ENCODE measurements at places on chromosomes 1 and 21.

- peak; percentile 77 for DNase-seq
Measured at GRCh38 chr1:245856944-245857531, 650.0 kb downstream of the SMYD3 start.

DNA sequence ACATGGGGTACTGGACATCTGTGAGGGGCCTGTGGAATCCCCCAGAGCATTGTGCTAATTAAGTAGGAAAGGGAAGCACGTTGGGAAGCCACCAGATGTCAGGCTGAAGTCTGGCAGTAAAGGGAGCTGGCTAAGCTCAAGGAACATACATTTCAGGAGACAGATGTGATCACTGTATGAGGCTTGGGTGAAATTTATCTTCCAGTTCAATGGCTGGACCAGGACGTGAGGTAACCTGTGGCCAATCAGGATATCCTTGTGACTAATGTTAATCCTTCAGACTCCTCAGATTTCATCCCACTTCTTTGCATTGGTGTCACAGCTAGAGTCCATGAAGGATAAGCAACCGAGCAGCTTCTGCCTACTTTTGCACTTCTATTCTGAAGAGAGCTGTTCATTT, 110.2 kb upstream of the APP start:
- DNase-seq: peak; percentile 11

DNA sequence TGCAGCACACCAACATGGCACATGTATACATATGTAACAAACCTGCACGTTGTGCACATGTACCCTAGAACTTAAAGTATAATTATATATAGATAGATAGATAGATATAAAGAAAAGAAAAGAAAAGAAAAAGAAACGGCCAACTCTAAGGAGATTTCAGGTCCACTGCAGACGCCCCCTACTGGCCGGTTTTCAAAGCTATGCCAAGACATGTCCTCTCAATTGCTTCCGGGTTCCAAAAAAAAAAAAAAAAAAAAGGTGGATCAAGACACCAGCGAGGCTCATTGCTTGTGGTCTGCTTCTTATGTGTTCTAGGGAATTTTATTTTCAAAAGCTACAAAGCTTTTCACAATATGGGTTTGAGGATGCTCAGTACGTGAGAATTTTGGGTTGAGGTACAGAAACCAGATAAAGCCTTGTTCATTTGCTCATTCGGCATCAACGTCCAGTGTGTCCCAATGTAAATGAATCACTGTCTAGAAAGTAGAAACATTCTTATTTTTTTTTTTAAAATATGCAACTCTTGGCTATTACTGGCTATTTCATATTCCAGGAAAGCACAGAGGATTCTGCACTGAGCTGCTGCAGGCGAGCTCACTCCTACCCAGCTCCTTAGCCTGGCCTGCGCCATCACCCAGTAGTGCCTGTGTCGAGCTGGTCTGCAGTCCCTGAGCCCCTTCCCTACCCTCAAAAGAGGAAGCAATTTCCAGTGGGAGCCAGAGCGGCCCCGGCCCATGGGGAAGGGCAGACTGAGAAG, 643.0 kb downstream of the KIF26B start:
- DNase-seq: no peak

DNA sequence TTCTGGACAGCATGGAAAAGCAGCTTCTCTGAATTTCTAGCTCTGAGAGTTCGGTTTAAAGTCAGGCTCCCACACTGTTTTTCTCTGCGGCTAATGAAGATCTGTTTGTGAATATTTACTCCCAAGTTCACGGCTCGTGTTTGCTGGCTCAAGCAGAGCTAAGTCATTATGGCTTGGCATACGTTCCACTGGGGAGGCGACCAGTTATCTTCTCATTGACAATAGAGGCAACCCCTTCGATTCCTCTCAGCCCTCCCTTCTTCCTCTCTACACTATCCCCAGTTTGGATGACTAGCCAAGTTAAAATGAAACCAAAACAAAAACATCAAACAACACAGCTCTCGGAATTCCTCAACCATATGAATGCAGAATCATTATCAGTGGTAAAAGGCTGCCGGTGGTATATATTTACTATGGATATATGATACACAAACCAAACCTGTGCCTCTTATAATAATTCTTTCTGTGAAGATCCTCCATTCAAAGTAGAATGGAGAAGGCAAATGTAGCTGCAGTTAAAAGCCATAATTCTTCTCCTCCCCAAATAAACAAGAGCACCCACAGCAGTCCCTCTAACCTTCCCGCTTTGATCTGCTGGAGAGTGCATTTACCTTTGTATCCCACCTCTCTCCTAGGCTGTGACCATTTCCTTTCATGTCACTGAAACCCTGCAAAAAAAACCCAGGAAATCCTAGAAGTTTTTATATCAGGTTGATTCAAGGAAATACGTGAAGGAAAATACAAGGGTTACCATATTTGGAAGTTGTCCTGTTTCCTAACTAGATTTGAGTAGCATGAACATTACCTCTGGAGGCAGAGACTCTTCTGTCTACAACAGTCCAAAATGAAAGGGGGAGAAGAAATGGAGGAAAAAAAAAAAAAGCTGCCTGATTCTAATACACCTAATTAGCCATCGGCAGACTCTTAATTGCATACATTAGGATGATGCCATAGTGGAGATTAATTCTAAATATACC, 108.3 kb upstream of the USH2A start:
- DNase-seq: no peak

GRCh38 chr1:168387781-168388760, 107.4 kb downstream of the TBX19 start:
- DNase-seq: no peak

DNA sequence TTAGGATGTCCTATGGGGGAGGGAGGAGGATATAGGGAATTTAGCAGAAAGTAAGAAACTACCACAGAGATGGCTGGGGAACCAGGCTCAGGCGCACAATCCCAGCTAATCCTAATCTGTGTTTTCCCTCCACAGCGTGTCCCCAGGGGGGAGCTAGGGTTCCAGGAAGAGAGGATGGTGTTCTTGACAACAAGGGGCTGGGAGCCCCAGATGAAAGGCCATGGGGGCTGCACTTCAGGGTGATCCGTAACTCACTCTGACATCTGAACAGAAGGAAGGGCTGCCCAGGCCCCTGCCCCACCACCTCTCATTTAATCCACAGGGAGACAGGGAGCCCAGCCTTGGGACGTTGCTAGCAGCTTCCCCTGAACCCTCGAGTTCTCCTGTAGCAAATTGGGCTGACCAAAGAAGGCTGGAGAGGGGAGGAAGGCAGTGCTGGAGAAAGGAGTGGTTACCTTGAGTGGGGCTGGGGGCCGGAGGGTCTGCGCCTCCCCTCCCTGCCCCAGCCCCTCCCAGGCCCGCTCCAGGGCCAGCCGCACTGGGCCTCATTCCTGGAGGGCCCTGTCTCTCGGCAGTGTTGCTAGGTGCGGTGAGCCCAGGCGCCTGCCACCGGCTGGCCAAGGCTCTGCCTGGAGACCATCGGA, 131.7 kb downstream of the TMEM53 start:
- no peak for DNase-seq

- DNase-seq: no peak
Measured at GRCh38 chr1:94872771-94873495, 52.8 kb downstream of the SLC44A3 start.

DNA sequence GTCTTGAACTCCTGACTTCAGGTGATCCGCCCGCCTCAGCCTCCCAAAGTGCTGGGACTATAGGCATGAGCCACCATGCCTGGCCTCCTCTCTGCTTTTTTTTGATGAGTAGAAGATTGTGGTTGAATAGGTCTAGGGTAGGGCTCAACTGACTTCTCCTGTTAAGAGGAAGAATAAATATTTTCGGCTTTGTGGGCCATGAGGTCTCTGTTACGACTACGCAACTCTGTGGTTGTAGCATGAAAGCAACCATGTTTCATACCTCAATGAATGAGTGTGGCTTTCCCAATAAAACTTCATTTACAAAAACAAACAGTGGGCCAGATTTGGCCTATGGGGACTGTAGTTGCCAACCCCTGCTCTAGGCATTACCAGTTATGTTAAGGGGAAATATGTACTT, 67.8 kb downstream of the NID1 start:
- DNase-seq: no peak

- no peak for DNase-seq
Measured at GRCh38 chr1:163379801-163380200, 58.0 kb downstream of the NUF2 start.

- DNase-seq: no peak
Measured at GRCh38 chr21:39690454-39690853, 54.5 kb upstream of the IGSF5 start.

- DNase-seq: no peak
Measured at GRCh38 chr1:51551848-51552296, 32.8 kb upstream of the EPS15 start.

GRCh38 chr1:179128520-179128919, 46.6 kb downstream of the TOR3A start:
- DNase-seq: no peak

GRCh38 chr1:174883409-174883808, 116.3 kb upstream of the CACYBP start:
- peak; percentile 50 for DNase-seq

- peak; percentile 97 for DNase-seq
Measured at GRCh38 chr1:241608379-241609033, 31.7 kb downstream of the CHML start.

DNA sequence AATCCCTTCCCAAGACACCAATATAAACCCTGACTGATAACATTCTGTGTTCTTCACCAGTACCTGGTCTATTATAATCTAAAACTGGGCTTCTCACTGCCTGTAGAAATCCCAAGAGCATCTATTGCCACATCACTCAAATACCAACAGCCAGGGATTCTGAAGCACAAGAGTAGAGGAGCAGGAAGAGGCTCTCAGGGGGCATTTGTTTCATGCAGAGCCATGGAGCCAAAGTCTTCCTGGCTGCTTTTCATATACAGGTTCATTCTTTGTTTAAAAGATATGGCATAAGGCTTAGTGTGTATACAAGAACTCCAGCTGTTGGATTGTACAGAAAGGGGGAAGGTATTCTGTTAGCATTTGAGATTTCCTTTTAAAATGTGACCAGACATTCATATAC, 38.2 kb upstream of the USH2A start:
- DNase-seq: no peak

- DNase-seq: peak; percentile 87
Measured at GRCh38 chr1:204398197-204399125, 13.2 kb downstream of the PPP1R15B start.

- peak; percentile 54 for DNase-seq
Measured at GRCh38 chr1:153180556-153180955, 22.7 kb upstream of the LELP1 start.

GRCh38 chr1:217105437-217105836, 382.2 kb upstream of the ESRRG start:
- no peak for DNase-seq

- no peak for DNase-seq
Measured at GRCh38 chr1:115233598-115233997, 104.5 kb downstream of the NGF start.

GRCh38 chr1:7025013-7025412, 239.8 kb downstream of the CAMTA1 start:
- no peak for DNase-seq

GRCh38 chr21:28099001-28099705, 893.5 kb downstream of the LTN1 start:
- no peak for DNase-seq

DNA sequence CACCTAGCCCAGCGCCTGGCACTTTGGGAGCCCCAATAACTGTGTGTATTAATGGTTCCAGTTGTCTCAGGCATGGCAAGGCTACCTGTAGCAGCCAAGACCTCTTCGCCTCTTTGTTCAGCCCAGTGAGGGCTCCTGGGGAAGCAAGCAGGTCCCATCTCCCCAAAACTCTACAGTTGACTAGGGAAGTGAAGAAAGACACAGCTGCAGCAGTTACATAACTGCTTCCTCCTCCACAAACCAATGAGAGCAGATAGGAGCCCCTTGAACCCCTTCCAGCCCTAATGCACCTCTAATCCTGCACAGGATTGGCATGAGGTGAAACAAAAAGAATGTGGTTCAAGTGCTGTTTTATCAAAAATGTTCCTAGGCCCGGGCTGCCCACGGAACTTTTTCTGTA, 100.5 kb downstream of the SYF2 start:
- no peak for DNase-seq

GRCh38 chr1:67956116-67956515, 94.3 kb downstream of the DIRAS3 start:
- DNase-seq: peak; percentile 15

GRCh38 chr1:119978018-119978505, 81.7 kb upstream of the ADAM30 start:
- DNase-seq: no peak

GRCh38 chr1:7152655-7153054, 367.4 kb downstream of the CAMTA1 start:
- no peak for DNase-seq

- DNase-seq: peak; percentile 19
Measured at GRCh38 chr21:45556645-45557615, 14.7 kb upstream of the SLC19A1 start.

DNA sequence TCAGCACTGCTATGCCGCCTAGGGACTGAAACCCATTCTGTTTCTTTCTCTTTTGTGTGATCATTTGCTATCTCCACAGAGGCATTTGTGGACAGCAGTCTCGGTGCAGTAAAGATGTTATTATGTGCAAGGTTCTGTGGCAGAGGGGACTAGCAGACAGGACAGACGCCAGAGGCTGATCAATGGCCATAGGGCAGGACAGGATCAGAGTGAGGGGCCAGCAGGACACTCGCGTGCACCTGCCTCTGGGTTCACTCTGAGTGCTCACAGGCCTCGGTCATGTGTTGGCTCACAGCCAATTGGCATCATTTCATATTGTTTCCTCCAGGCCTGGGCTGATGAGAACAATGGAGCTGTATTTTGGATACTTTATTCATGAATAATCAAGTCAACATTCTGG, 212.6 kb downstream of the TGFB2 start:
- peak; percentile 61 for DNase-seq
